Upper lobe of left lung (tissue), 6 donors: ENCODE measurements at places on chromosomes 7 and 10.
A peak's percentile ranks its signal among the peaks of the same experiment; 100 is the strongest.

DNA sequence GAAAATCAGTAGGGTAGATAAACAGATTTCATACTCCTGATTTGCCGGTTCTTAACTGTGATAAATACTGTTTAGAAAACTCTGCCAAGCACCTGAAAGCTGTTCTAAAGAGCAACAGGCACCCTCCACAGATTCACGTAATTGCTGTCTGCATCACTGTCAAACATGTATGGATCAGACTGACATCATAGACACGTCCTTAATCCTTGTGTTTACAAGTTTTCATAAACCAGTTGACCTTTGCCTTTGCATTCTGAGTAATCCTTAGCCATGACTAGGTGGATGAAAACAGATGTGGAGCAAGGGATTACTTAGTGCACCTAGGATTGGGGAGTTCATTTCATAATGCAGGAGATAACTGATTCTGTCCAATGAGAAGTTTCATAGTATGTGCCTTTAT is 41.6 kb downstream of the SLC39A12 start:
- DNase-seq, result no peak

DNA sequence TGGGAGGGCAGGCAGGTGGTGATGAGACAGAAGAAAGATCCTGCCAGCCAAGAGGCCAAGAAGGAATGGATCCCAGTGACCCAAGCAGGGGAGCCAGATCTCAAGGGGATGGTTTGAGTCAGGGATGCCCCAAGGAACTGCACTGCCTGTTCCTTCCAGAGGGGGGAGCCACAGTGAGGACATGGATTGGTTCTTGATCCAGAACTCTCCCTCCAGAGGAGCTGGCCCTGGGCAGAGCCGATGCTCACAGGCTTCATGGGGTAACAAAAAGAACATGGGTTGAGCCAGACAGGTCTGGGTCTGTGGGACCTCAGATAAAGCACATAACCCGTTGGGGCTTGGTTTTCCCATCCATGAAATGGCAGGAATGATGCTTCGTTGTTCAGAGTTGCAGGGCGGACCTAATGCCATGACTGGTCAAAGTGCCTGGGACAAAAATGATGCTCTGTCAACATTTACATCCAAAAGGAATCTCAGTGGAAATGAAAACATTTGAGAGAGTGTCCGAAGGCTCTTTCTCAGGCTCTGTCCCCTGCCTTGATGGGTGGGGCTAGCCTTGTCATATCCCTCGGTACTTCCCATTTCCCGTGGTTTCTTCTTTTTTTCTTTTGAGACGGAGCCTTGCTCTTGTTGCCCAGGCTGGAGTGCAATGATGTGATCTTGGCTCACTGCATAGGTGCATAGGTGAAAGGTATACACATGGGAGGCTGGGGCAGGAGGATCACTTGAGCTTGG is 4.7 kb upstream of the DENND2A start:
- DNase-seq, result peak; percentile 4

DNA sequence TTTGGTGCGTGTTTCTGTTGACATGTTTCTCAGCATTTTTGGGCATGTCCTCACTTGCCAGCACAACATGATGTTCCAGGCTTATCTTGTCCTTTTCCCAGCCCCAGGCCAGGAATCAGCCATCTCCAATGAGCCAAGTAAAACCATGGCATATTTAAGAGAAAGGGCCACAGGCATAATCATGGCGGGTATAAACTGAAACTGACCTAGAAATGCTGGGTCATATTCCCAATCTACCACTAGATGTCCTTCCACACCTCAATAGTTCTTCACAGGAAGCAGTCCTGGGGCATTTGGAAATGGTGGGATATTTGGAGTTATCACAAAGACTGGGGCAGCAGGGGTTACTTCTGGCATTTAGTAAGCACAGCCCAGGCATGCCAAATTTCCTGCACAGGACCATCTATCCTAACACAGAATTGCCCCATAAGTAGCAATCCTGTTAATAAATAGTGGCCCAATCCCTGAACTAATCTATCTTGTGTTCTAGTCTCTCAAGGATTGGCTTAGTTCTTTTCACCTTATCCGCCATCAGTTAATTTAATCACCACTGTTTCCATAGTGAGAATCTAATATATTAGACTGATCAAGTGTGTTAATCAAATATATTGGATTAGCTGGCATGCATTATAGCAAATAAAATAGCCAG is 101.6 kb downstream of the NPSR1 start:
- DNase-seq, result no peak

DNA sequence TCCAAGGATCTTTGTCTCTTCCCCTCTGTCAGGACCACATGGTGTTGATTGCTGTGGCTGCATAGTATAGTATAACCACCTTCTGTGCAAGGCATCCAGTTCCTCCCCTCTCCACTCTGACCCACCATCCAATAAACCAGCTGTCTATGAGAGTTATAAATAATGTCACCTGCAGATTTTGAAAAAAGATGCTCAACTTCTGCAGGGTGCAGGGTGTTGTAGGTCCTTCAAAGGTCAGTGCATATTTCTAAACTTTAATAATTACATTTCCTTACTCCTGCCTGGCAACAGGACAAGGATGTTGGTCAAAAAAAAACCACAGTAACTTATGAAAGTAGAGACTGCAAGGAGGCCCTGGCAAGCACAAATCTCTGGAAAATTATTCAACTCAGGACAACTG is 166.2 kb downstream of the PKD1L1 start:
- no peak for DNase-seq

DNA sequence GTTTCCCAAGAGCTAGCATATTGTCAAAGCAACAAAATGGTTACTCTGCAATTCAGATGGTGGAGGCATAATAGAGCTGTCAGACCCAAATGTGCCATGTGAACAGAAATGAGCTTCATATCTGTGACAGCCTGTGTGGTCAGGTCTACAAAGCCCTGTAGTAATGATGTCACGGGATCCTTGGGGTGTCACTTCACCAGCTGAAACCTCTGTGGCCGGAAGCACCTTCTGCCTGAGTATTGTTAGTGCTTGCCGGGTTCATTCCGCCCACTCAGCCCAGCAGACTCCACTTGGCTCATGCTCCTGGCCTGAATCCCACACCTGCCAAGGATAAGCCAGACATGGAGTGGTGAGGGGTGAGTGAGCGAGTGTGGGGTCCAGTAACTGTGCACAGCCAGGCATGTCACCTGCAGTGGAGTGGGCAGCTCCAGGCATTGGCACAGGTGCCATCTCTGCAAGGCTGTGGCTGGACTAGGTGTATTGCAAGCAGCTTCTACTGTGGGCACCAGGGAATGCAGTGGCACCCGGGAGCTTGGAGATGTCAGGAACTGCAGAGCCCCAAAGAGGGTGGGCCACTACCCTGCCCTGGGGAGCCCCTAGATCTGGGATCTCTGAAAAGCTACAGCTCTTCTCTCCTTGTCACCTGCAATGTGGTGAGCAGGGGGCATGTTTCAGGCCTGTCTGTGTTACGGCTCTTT is 341.9 kb upstream of the CHRM2 start:
- no peak for DNase-seq

- DNase-seq, result no peak
Measured at GRCh38 chr7:43119371-43120075, 7.1 kb downstream of the HECW1 start.
